ENCODE measurements at places on chromosomes 3 and 15. TPM values are rescaled to one million over a fixed set of nuclear protein-coding genes. Genes with fewer than 3 reads are reported as not detected.

LEKR1 gene
- total RNA-seq = 2.2 TPM

CHRM5 gene
- not detected for total RNA-seq

MST1R gene
- total RNA-seq = 131 TPM

PAQR5 gene
- 20.5 TPM for total RNA-seq

TRH gene
- not detected for total RNA-seq

DNA sequence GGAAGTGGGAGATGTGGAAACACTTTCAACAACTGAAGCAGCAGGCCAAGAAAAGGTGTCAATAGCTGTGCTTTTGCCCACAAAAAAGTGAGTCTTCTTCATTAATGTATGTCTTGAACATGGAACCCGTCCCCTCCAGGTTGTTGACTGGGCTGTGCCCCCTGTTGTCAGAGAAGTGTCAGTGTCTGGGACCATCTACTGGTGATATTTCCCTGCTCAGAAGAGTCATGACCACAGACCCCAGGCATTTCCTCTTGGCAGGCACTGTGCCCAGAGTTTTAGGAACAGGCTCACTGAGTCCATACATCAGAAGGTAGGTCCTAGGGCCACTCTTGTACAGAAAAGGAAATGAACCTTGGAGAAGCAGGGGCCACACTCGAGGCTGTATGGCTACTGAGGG is 54.8 kb upstream of the LARS2 start:
- no peak for DNase-seq

GRCh38 chr3:37026851-37027250 is 33.5 kb downstream of the MLH1 start:
- no peak for DNase-seq

DNA sequence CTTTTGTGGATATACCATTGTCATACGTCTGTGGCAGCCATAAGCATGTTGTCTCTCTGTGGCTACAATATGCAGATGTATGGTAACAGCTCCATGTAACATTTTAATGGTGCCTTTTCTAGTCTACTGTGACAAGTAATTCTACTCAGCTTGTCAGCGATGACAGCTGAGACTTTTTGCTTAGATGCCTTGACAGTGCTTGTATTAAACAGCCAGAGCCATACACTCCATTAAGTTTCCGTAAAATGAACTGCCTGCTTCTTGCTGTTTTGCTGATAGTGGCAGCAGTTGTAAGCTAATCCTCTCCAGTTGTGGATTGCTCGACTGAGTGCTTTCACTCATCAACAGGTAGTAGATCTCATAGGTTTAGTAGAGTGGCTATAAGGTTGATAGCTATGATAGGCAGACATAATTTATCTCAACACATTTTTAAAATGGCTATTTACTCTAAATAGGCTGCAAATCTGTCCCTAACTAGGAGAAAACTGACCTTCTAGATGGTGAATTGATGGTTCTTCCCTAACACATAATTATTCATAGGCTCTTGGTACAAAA is 260.2 kb upstream of the NAALADL2 start:
- DNase-seq = no peak
